ENCODE measurements at places on chromosomes 12 and 14.

DNA sequence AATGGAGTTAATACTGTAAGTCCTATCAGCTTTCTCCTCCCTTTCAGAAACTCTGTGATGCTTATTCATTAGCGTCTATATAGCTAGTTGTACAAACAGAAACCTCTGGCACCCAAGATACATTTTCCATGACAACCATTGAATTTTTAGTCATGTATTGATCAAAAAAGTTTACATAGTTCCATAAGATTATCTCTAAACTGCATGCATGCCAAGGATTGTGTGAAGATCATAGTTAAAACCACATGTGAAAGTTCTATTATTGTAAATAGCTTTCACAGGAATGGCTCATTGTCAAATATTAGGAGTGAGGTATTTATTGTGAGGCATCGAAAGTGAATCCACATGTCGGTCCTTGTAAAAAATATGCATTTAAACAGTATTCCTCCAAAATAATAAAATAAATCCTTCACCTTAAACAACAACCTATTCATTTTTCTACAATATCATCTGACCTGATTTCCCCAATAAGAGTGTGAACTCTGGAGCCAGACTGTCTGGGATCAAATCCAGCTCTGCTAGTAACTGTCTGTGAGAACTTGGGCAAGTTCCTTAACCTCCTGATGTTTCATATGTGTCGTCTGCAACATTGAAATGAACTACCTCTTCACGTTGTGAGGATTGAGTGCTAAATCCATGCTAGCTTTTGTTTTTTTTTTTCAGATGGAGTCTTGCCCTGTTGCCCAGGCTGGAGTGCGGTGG is 10.6 kb upstream of the CDKL1 start:
- DNase-seq = no peak

GRCh38 chr14:58635091-58635830 is 2.5 kb upstream of the DACT1 start:
- no peak for DNase-seq

- no peak for DNase-seq
These were observed 53.9 kb upstream of the ATP2A2 start for GRCh38 chr12:110227138-110227537.

- no peak for DNase-seq
These were observed 1.6 kb upstream of the HOXC12 start for GRCh38 chr12:53952871-53953734.

DNA sequence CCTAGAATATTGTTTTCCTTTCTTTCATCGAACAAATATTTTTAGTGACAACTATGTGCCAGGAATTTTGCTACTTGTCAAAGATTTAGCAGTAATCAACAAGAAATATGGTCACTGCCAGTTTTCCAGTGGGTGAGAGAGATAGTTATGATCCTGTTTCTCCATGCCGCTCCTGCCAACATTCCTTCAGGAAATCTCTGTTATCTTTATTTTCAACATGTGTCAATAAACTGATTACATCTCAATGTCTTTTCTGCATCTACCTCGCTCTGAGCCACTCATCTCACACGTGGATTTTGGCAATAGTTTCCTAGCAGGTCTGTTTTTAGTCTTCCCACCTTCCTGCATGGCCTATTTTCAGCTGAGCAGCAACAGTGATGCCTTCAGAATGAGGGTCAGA is 650.0 kb upstream of the STXBP6 start:
- no peak for DNase-seq

DNA sequence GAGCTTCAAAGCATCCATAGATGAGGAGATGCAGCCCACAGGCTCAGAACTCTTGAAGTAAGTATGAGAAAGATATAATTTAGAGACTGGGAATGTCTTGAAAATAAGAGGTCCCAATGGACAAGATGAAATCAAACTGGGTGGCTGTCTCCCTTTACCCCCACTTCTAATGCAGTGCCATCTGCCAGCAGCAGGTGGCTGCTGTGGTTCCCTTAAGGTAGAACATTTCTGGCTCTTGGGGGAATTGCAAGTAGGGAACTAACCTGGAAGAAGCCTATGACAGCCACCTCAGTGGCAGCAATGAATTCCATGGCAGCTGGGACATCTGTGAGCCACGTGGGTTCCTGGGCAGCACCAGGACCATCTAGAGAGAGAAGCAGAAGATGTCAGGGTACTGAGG is 648 bp downstream of the ERP27 start:
- DNase-seq = peak; percentile 32

Measured in RPMI8226 (cell line).